ENCODE measurements at places on chromosomes 2 and 18.

GRCh38 chr18:4986066-4986465, 211.0 kb downstream of the AKAIN1 start:
- DNase-seq, result no peak

- DNase-seq, result no peak
Measured at GRCh38 chr2:159518321-159519005, 97.9 kb downstream of the BAZ2B start.

- no peak for DNase-seq
Measured at GRCh38 chr2:69694894-69695849, 46.8 kb upstream of the ANXA4 start.

- DNase-seq, result no peak
Measured at GRCh38 chr18:3651266-3651665, 201.3 kb downstream of the TGIF1 start.

GRCh38 chr2:173630425-173631126, 275.9 kb downstream of the CDCA7 start:
- DNase-seq, result no peak

DNA sequence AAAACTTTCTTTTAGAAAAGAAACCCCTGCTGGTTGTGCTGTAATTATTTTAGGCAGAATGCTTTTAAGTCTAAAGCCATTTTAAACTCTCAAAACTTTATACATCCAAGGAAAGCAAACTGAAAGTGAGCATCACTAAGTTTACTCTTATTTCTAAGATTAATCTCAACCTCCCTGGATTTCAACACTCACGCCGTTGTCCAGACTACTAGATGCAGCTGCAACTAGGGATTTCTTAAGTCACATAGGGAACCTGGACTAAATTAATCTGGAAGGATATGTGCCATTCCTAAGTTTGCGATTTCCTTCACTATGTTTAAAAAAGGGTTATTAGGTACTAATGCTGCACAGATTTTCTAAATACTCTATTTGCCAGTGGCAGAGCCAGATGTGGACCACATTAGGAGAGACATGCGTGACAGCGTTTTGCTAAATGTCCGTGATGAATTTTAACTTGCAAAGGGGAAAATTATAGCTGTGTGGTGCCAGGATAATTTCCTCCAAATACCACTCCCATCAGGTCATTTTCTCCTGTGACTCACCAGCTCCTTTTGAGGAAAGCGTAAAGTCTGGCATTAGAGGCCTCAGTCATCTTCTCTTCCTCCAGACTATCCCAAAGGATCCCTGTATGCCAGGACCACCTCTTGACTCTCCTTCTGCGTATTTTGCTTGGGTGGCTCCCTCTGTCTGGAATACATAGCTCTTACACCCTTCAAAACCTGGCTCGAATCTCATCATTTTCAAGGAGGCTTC, 143.7 kb downstream of the ATL2 start:
- DNase-seq, result no peak

GRCh38 chr2:232421189-232421785, 14.6 kb downstream of the ALPG start:
- no peak for DNase-seq

DNA sequence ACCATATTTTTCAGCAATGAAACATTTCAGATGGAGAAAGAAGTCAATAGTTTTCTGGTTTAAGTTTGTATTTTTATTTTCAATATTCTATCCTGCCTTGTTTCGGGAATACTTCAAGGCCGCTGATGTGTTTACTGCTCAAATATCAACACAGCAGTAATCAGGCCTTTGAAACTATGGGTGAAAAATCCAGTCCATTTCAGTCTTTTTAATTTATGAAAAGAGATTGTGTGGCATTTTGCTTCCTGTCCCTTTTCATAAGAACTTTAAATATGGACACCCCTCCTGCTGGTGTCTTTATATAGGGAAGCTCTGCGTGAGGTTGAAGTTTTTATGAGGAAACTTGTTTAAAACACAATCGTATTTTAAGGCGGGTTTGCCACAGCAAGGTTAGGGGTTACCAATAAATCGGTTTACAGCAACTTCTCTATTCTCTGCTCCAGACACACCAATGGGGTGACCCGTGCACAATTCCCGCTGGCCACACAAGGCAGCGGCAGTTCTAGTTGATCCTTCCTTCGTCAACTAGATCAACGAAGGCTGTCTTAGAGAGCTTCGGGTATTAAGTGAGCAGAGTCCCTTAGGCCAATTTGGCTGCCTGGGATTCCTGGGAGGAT, 1.2 kb upstream of the TANC1 start:
- no peak for DNase-seq

DNA sequence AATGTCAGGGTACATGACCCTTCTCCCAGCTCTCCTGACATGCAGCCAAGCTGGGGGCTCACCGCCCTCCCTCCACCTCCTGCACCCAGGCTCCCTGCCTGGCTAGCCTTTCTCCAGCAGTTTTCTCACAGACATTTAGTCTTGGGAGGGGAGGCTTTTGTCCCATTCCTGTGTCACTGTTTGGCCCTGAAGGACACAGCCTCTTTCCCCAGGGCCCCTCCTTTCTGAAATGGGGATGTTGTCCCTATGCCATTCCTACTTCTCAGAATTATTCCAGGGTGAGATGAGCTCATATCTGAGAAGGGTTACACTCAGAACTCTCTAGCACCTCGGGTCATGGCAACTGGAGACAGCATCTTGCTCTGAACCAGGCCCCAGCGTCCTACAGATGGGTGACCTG, 47.3 kb upstream of the MRPL33 start:
- no peak for DNase-seq

GRCh38 chr2:37898448-37898847, 26.6 kb upstream of the RMDN2 start:
- no peak for DNase-seq

- no peak for DNase-seq
Measured at GRCh38 chr2:65549631-65550030, 117.2 kb upstream of the SPRED2 start.

DNA sequence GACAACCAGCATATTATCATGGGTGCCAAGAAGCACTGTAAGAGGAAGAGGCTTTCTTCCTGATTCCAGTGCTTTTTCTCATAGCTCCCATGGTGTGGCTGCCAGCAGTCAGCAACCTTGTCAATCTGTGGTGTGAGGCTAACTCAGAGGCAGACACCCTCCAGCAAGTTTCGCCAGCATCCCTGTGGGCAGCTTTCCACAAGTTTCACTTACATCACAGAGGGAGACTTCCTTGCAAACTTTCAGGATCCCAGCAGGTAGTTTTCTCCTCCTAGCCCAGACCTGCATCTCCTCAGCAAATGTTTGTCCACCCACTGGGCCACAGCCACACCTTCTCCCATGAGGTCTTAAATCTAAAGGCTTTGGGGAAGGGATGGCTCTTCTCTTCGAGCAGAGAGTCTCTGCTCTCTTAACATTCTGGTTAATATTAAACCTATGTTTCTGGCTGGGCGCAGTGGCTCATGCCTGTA, 9.1 kb downstream of the DNAH7 start:
- no peak for DNase-seq

GRCh38 chr2:76247006-76247405, 536.3 kb upstream of the GCFC2 start:
- no peak for DNase-seq

DNA sequence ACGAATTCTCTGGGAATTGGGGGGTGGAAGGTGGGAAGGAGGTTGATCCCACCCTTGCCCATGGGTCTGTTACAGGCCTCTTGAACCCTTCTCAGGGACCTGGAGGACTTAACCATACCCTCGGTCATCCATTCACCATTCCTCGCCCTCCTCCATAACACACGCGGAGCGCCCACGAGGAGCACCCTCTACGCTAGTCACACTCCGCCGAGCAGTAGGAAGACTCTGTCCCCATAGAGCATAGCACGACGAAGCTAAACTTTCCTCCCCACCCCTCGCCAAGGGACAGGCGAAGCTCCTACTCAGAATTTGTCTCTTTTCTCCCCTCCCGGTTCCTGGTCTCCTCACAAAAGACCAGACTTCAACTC, 611 bp upstream of the ITSN2 start:
- DNase-seq, result no peak

- no peak for DNase-seq
Measured at GRCh38 chr18:73283032-73283431, 415.2 kb upstream of the NETO1 start.

DNA sequence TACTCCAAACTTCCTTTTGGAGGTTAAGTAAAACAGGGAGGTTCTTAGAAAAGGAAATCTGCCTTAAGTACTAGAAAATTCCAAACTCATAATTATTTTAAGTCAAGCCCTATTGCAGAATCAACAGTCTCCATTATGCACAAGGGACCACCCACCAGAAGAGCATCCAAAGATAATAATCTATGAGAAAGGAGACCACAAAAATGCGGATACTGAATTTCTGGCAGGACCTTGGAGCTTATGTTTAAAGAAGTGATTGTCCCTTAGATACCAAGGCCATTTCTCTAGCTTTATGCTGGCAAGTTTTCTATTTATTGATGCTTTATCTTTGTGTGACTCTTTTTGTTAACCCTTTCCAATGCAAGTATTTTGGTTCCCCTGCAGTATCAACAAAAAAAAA, 404.0 kb upstream of the MMADHC start:
- no peak for DNase-seq

- DNase-seq, result no peak
Measured at GRCh38 chr2:106977717-106978116, 91.8 kb upstream of the ST6GAL2 start.

- DNase-seq, result no peak
Measured at GRCh38 chr2:22885245-22885644, 499.7 kb upstream of the KLHL29 start.

DNA sequence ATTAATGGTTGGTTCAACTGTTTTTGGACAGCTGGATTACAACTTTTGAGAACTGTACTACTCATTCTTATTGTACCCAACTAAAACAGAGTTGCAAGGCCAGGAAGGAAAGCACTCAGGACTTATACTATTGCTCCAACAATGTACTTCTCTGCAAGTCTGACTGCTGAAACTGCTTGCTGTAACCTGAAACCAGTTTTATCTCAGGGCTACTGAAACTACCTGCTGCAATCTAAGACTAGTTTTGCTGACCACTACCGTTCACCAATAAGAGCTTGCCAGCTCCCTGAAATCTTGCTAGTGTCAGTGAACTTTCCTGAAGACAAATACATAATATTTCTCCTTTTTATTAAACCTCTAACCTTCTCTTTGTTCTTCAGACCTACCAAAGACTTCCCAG, 157.3 kb downstream of the CDCA7 start:
- no peak for DNase-seq

- no peak for DNase-seq
Measured at GRCh38 chr2:45166229-45166890, 157.1 kb upstream of the SIX2 start.

DNA sequence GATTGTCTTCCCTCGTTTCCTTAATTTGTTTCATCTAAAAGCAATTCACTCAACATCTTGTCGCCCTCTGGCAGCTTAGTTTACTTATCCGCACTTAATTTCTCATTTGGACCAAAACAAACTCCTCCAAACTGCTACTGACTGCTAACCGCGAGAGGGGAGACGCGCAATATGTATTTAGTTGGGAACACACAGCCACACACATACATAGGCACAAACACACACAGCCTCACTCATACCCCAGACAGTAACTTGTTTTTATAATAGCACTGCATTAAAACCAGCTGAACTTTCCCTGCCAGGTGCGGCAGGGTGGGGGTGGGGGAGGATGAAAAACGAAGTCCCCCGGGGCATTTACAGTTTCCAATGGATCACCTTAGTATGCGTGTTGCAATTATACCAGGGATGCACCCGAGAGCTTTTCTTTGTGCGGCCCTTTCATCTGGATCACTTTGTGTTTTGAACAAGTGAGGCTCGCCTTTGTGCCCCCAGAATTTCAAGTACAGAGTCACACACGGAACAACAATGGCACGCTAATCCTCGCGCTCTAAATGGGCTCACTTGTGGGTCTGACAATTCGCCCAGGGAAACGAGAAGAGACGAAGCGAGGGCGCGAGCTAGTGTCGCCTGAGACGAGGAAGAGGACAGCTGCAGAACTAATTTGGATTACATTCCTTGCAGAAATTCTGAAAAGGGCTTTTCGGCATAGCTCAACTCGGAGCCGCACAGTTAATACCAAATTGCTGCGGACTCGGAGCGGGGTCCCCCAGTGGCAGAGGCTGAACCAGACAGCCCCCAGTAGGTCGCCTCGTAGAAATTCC, 2.4 kb downstream of the ERBB4 start:
- peak; percentile 37 for DNase-seq

DNA sequence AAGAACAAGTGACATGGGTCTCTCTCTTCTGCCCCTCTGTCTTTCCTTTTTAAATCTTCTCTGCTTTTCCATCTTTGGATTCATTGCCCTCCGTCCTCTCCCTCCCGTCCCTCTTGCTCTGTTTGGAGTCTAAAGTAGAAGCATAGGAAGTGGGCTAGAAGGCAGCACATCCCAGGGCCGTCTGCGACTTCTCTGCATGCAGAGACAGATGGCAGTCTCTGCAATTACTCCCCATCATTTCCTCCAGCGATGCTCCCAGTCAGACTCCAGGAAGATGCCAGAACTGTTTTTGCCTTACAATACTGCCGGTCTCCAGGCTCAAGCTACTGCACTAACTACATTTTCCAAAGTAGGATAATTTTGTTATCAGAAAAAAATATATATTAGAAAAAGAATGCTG, 35.2 kb upstream of the LPIN2 start:
- peak; percentile 60 for DNase-seq

DNA sequence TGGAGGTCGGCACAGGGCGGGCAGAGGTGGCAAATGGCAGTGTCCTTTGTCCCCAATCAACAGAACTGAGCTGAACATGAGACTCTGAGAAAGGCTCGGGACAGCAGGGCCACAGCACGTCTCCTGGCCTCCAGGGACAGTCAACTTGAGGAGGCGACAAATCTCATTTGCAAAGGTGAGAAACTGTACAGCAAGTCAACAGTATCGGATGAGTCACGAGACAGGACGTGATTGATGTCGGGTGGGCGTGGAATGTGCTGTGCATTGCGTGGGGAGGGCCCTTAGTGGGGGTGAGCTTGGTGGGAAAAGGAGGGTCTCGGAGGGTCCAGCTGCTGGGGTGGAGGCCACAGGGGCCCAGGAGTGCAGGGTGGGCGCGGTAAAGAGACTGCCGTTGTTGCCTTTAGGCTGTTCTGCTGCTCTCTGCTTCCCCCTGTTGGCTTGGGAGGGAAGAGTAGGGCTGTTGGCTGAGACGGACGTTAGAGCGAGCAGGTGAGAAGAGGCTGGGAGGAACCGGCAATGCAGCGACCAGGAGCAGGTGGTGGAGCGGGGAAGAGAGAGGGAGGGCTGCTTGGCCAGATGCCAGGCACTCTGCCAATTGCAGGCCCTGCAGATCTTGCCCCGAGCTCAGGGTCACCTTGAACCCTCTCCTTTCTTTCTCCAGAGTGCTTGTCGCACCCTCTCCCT, 164.3 kb downstream of the BCL2 start:
- peak; percentile 52 for DNase-seq

- DNase-seq, result no peak
Measured at GRCh38 chr2:61922714-61923113, 17.2 kb downstream of the COMMD1 start.

GRCh38 chr2:37224063-37224462, 7.3 kb downstream of the CEBPZ start:
- no peak for DNase-seq

DNA sequence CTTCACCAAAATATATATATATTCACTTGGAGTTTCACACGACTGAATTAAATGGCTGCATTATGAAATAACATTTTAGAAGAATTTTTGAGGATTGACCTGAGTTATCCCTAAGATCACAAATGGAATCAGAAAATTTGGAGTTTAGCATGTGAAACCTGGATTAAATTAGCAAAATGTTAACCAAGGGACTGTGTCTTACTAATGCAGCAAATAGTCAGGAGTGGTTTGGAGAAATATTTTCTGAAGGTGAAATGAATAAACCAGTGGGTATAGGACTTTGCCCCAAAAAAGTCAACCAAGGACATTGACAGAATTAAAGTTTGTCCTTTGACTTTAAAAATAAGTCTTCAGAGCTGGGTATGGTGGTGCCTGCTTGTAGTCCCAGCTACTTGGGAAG, 111.2 kb downstream of the PRPF40A start:
- DNase-seq, result no peak

Data from DMS 273 treated with DMSO at 0.1 percent for 48 hours (cell line).